ENCODE measurements at places on chromosomes 12 and 14.

DNA sequence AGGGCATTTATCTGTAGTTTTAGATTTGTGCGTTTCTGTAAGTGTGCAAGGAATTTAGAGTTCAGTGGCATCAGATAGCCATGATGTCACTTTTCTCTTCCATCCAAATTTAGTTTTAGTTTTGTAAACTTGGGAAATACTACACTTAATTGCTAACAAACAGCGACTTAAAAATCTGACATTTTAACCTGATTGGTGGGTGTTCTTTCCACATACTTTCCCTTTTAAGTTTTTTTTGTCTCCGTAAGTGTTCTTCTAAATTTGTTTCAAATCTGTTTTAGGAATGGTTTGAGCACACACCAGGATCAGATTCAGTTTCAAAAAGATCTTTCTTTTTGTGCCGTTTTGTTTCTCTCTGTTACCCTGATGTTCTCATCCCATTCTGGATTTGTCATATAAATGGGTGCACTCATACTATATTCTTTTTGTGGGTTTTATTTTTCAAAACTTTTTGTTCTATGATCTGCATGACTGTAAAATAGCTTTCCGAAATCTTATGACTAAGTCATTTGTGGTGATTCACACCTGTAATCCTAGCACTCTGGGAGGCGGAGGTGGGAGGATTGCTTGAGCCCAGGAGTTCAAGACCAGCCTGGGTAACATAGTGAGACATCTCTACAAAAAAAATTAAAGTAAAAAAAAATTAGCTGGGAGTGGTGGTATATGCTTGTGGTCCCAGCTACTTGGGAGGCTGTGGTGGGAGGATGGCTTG is 58.9 kb downstream of the FBXO34 start:
- DNase-seq = no peak

- DNase-seq = no peak
Observed at GRCh38 chr14:22824711-22825359, 4.9 kb upstream of the MRPL52 start.

DNA sequence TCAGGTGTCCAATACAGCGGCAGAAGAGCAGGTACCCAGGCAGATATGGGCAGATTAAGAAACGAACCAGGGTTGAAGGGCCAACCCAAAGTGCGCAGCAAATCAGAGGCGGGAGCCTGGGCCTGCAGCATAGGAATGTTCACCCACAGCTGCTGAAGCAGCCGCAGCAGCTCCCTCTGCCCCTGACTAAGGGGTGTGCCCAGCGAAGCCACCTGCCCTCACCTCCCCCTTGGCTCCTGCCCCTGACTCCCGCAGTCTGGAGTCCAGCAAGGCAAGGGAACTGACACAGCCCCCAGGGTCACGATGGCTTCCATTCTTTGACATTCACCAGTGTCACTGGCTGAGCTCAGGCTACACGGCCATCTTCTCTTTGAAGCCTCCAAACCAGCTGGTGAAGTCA is 27.3 kb upstream of the ZFP36L1 start:
- no peak for DNase-seq

DNA sequence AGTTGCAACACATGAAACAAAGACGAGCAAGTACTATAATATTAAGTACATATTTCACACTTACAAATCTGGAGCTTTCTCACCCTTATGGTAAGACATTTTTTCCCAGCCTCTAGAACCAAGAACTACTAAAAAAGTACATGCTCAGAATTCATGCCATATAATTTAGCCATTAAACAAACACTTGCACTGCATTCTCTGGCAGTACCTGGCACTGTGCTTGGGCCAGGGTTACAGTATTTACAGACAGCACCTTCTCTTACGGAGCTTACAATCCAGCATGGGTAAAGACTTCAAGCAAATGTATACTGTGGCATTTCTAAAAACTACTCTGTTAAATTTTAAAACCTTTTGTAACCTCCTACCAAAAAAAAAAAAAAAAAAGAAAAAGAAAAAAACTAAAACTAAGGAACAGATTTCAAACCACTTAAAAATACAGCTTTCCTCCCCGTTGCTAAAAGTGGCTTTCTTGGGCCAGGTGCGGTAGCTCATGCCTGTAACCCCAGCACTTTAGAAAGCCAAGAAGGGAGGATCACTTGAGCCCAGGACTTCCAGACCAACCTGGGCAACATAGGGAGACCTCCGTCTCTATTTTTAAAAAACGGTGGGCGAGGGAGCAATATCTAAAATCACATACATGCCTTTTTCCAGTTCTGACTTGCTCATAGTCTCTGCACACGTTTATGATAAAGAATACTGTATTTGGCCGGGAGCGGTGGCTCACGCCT is 956 bp downstream of the GNPTAB start:
- DNase-seq = no peak

GRCh38 chr12:57822392-57823130 is 4.0 kb upstream of the AVIL start:
- no peak for DNase-seq

GRCh38 chr12:3896356-3896755 is 23.2 kb upstream of the PARP11 start:
- DNase-seq = no peak

DNA sequence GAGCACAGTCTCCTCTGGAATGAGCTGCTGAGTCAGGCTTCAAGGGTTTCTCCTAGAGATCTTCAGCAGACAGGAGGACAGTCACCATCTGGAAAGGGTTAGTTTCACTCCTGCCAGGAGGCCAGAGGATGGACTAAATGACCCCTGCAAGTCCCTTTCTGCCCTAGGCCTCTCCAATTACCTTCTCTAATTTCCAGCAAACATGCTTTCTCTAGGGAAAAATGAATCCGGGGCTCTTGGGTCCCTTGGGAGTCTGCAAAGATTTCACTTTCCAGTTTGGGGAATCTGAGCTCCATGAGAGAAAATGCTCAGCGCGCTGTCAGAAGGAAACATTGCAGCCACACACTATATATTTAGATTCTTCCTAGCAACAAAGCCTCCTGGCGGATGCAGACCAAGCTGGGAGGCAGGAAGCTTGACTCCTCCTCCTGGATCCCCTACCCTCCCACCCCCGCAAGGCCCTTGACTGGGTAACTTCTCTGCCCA is 184.4 kb upstream of the CCND2 start:
- no peak for DNase-seq

- no peak for DNase-seq
Observed at GRCh38 chr12:21223930-21224329, 92.9 kb downstream of the SLCO1B1 start.

DNA sequence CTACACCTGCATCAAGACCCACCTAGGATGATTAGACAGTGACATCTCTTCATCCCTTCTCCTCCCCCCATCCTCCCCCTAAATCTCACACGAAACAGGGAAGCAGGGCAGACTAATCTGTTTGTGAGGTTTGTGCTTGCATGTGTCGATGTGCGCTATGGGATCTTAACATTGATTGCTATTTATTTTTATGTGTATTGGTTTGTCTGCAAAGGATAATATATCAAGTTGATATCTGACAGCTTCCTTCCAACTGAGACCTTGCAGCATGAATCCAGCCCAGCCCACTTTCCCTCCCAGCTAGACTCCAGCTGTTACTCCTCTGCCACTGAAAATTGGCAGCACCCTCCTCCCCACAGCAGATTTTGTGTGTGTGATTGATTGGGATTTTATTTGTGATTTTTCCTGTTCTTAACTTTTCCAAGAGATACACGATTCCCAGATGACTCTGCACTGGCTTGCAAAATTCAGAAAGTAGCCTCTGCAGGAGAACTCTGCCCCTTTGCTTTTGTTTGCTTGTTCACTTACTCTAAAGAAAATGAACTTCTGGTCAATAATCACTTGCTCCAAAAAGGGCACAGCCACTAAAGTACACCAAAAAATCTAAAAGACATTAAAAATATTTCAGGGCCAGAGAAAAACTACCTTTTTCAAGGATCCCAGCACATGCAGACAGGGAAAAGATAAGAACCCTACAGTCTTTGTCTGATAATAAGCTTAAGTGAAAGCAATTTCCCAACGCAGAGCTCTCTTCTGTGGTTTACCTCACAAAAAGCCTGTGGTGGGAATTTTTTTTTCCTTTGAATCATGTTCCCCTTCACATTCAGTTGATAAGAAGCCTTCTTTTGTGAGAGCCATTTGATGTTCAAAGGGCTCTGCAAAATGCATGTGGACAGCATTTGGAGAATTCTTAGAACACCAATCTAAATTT is 222.1 kb downstream of the RPS29 start:
- DNase-seq = no peak

- no peak for DNase-seq
Observed at GRCh38 chr12:90174198-90174510, 465.5 kb upstream of the ATP2B1 start.

All from effector CD4-positive, alpha-beta T cell (primary cell).